ENCODE measurements at places on chromosomes 5 and 9.

DNA sequence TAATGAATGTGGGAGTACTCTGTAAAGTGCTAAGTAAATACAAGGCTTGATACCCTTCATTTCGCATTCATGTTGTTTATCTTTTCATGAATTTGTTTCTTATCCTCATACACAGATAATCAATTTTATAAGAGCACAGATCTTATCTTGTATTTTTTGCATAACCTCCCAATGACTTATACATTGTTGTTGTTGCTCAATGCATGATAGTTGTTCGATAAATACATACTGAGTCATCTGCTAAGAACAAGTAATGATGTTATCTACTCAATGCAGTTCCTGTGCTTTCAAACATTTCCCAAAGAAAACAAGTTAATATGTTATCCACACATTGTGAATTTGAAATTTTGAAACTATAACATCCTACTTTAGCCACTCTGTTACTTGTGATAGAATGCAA is 60.7 kb downstream of the TAF11L14 start:
- no peak for DNase-seq

DNA sequence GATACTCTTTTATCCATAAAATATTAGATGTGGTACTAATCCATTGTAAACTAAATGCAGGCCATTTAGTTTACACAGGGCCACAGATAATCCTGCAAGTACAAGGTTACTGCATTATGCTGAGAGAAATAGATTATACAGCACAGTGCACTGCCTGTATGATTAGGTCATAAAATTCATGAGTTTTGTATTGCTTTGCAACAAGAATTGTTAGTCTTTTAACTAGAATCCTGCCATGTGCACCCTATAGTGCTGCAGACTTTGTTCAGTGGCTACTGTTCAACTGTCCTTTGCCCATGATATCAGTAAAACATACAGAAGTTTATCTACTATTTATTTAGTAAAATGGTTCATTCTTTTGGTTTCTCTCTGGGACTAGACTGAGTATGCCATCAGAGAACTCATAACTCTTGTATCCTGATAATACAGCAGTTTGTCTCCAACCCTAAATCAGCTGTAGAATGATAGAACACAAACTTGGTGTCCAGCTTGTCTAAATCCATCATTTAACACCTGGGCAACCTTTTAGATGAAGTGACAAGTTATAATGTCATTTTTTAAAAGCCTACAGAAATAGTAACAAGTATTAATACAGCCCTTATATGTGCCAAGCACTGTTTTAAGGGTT is 291.2 kb downstream of the TMEM167A start:
- DNase-seq, result no peak

DNA sequence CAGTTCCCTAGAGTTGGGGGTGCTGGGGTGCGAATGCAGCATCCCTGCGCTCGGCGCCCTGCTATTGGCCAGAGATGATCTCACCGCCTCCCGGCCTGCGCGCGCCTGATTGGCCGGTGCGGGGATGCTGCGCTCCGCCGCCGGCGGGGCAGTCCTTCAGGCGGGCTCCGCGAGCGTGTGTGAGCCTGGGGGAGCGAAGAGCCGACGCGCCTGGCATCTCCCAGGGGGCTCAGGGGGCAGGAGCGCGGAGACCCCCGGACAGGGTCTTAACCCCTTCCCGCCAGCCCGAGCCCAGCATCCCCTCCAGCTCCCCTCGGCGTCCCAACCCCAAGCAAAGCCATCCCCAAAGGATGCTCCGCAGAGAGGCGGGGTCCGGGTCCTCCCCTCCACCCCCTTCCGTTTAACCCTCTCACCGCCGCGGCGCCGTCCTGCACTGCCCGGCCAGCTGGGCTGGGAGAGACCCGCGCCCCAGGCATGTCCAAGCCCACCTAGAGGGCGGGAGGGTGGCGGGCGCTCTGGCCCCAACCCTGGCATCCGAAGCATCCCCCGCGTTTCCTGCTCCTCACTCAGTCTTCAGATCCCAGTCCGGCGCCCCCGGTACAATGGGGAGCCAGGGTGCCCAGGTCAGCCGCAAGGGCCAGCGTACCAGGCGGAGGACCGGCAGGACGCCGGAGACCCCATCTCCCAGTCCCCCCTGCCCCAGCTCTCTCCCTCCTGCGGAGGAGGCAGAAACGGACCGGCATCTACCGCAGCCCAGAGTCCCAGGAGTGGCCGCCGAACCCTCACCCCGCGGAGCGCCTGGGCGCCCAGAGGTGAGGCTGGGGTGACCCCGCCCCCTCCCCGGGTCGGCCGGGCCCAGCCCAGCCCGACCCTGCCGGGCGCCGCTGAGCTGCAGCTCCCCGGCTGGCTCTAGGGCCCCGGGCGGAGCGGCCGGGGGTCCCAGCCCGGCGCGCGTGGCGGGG is 19.3 kb upstream of the TOR2A start:
- no peak for DNase-seq

GRCh38 chr5:148014276-148014675 is 49.5 kb upstream of the SPINK5 start:
- no peak for DNase-seq

DNA sequence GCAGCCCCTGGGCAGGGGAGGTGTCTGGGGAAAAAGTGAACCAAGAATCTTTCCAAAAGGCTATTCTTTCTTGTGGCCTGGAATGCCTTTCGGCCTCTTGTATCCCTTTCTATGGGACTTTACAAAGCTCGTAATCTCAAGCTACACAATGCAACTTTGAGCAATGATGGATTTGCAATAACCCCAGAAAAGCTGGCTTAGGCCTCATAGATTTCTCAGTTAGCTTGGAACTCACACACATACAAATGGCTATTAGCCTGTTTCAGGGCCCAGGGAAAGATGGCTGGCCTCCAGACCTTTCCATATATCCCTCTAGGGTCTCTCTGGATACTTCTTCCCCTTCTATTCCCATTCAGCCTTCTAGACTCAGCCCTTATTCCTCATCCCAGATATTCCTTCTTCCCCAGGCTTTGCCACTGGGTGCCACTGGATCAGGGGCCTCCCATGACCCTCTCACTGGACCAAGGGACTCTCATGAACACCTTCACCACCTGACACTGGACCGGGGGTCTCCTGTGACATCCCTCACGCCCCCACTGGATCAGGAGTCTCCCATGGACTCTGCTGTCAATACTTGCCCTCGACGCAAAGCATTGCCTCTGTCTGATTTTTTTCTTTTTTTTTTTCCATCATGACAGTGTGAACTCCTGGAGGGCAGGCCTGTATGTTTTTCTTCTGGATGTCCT is 59.5 kb downstream of the RAD23B start:
- no peak for DNase-seq

- DNase-seq, result no peak
Measured at GRCh38 chr9:122347348-122348287, 23.2 kb upstream of the PTGS1 start.

DNA sequence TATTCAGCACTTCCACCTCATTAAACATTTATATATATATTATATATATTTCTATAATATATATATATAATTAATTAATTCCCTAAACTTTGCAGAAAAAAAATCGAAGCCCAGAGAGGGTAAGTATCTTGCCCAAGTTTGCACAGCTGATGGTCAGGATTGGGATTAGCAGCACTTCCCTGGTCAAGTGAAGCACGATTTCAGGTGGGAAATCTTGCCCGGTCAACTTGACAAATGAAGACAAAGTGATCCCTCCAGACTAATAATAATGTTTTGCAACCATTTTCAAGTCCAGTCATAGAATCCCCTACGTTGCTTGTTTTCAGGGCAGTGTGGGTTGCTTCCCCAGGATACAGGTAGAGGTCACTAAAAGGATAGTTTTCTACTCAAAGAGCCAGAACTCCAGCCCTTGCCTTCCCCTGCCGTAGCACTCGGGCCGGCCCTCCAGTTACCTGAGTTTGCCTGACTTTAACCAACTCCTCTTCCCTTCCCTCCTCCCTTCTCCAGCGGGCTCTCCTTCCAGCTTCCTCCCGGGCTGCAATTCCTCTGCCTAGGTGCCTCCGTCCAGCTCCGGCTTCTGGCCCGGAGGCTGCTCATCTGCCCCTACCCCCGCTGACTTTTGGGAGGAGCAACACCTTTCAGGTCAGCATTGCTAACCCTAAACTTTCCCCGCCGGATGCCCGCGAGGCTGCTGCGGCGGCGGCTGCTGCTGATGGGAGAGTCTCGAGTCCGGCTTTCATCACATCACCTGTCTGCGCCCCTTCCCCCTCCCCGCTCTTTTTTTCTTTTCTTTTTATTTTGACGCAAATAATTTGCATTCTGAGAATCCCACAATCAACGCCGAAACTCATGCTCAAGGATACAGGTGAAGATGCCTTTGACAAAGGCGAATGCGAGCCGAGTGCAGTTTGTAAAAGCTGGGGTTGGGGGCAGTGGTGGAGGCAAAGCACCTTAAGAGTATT is 930 bp downstream of the PRLR start:
- DNase-seq, result no peak

- DNase-seq, result no peak
Measured at GRCh38 chr9:123365287-123365880, 9.4 kb downstream of the CRB2 start.

- no peak for DNase-seq
Measured at GRCh38 chr9:96177005-96177718, 124.8 kb downstream of the HSD17B3 start.

DNA sequence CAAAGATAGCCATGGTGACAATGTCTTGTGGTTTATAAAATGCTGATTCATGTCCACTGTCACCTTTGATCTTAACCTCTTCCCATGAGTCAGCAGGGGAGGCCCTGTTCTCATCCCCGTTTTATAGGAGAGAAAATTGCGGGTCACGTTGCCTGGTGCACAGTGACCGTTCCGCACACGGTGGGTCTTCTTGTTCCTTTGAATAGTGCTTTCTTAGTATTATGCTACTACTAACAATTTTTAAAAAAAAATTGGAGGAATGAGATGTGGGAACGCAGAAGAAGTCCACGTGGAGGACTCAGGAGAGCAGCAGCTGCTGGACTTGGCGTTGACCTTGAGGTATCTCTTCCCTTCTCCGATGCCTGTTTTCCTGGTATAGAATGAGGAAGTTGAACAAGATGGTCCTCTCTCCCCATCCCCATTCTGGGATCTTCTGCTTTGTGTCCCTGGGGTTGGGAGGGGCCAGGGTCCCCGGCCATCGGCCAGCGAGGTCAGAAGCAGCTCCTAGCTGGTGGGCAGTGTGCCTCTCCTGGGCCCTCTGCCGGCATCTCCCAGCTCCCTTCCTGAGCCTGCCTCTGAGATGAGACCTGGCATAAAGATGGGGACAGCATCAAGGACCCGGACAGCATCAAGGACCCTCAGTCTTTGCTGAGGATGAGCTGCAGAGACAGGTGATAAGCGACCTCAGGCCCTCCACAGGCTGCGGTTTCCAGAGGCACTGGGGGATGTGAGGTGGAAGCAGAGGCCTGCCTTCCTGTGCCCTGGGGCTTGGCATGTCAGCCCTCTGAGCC is 143.9 kb downstream of the C9orf50 start:
- no peak for DNase-seq

GRCh38 chr9:19976226-19976625 is 187.4 kb upstream of the SLC24A2 start:
- DNase-seq, result no peak

DNA sequence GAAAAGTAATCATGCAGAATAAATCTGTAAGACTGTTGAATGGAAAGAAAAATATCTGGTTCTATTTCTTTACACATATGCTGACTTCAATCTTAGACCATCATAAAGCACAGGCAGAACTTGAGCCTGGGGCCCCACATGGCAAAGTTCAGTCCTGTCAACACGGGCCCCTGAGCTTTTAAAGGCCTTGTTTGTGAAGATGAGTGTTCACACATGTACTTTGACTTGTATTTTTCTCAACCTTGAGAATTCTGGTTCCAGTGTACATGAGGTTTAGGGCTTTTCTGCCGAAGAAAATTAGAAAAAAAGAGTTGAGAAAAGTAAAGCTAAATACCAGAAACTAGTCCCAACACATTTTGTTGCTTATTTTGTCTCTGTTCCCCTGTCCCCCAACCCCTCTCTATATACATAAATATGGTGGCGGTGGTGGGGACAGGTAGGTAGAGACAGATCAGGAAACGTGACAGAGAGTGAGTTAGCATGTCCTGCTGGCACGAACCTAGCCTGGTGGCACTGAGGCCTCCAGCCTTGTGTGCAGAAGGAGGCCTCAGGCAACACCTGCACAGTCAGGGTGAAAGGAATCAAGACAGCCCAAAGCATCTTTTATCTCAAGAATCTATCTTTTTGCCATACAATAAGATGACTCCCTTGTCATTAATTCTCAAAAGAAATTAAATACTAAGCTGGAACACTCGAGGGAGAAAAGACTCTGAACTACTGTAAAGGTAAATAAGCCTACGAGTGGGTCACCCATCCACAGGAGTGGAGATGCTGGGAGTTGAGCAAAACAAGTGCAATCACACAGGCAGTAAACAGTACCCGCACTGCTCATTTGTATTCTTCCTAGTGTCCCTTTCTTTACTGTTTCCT is 22.9 kb downstream of the LIFR start:
- no peak for DNase-seq

GRCh38 chr5:90437663-90438062 is 28.1 kb upstream of the CETN3 start:
- no peak for DNase-seq

DNA sequence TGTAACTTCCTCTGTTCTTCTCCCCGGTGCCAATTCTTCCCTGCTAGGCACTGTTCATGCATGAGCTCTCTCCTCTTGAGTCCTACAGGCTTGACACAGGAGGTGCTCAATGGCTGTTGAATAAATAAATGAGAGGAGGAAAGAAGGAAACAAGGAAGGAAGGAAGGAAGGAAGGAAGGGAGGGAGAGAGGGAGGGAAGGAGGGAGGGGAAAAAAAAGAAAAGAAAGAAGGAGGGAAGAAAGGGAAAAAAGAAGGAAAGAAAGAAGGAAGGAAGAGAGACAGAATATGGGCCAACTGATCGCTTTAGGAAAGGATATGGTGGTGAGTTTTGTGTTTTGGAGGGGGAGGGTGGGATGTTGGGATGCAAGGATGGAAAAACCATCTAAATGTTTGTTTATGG is 6.4 kb downstream of the KCNMB1 start:
- no peak for DNase-seq

GRCh38 chr5:127700237-127700766 is 2.9 kb upstream of the CCDC192 start:
- DNase-seq, result no peak

- DNase-seq, result no peak
Measured at GRCh38 chr9:126932871-126933321, 18.3 kb downstream of the RALGPS1 start.

DNA sequence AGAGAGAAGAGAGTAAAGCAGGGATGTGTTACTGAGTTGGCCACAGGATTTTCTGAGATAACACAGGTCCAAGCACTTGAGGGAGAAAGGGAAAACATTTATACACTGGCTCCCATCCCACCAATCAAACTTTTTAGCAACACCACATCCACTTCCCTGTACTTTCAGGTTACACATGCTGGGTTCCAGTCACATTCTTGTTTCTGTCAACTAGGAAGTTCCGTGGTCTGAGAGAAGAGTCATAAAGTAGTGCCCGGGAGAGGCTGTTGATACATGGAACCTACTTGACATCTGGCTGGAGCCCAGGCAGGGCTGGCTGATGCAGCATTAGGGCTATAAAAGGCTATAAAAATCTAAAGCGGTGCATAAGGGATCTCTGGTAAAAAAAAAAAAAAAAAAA is 473.9 kb upstream of the COX7C start:
- DNase-seq, result no peak

DNA sequence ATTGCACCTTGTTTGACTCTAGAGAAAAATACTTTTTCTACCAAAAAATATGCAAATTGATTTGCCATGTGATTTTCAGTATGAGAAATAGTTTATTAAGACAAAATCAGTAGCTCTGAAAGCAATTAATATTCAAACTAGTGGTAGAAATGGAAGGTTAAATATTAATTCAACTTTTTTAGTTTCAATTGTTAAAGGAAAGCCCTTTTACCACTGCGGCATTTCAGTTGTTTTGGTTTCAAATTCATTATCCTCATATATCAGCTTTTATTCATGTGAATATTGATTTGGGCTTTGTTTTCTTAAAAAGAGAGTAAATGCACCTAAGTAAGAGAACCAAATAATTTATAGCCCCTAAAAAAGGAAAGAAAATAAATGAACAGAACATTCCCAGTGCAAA is 660.6 kb upstream of the CHD1 start:
- no peak for DNase-seq

Data from AG09319 (cell line).